ENCODE measurements at places on chromosomes 1 and 21. TPM values are rescaled to one million over a fixed set of nuclear protein-coding genes. Genes with fewer than 3 reads are reported as not detected.

GRCh38 chr1:184630679-184631060 lies 124.0 kb downstream of the EDEM3 start:
- no peak for DNase-seq

SLC44A5 gene
- polyA plus RNA-seq = 2.9 TPM

DNA sequence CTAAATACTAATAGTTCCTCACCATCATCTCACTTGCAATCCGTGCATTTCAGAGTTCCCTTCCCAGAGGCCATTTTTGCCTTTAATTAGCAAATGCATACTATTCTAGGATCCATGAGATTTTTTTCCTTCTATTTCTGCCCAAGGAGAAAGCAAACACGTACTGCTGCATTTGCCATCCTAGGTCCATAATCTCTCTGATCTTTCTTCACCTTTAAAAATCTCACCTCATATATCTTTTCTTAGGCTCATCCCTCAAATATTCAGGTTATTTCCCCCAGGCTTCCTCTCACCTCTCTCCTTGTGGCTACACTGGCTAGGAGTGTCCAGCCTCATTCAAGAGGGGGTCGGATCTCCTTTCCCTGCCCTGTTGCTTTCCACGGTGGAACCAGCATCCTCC lies 338.6 kb downstream of the SETD4 start:
- DNase-seq = no peak

DNA sequence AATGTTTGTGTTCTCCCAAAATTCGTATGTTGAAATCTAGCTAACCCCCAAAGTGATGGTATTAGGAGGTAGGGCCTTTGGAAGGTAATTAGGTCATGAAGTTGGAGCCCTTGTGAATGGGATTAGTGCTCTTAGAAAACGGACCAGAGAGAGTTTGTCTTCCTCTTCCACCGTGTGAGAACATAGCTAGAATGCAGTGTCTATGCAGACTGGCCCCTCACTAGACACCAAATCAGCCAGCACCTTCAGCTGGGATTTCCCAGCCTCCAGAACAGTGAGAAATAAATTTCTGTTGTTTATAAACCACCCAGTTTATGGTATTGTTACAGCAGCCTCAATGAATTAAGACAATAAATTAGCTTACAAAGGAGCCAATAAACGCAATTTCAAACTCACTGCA lies 58.0 kb downstream of the KIAA0319L start:
- DNase-seq = no peak

RIMKLA gene
- polyA plus RNA-seq = 1.6 TPM
